Daoy (cell line): ENCODE measurements at places on chromosomes 11 and 22. TPM values are rescaled to one million over a fixed set of nuclear protein-coding genes. Genes with fewer than 3 reads are reported as not detected.

The TMEM45B gene
- not detected in 2 replicates for total RNA-seq

The CENPM gene
- total RNA-seq: 44.2 and 57.3 TPM in 2 replicates

The FAM227A gene
- total RNA-seq: 0.06 and 0.80 TPM in 2 replicates

The DEPDC7 gene
- total RNA-seq: 10.5 and 16.4 TPM in 2 replicates

The FAM118B gene
- total RNA-seq: 29.4 and 31.6 TPM in 2 replicates

The MYOD1 gene
- not detected in 2 replicates for total RNA-seq

The PRG3 gene
- total RNA-seq: not detected in 2 replicates

The LRP4 gene
- total RNA-seq: 1.1 and 1.7 TPM in 2 replicates
